Naive thymus-derived CD8-positive, alpha-beta T cell (primary cell): ENCODE measurements at places on chromosomes 4 and X. TPM values are rescaled to one million over a fixed set of nuclear protein-coding genes. Genes with fewer than 3 reads are reported as not detected.

- no peak for DNase-seq
These were observed 620.4 kb downstream of the ANKRD50 start for GRCh38 chr4:124092101-124092500.

DNA sequence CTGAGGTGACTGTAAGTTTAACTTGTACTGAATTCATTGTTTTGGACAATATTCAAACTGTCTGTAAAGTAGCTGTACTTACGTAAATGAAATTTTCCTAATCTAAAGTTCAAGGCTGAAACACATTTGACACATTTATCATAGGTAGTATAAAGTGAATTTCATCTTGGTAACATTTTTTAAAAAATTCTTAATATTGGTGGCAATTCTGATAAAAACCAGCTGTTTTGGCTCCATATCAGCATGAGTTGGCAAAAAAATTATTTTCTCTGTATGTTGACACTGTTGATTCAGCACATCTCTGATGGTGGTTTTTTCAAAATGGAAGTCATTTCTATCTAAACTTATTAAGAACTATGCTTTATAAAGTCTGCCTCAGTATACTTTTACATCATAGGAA lies 30.9 kb downstream of the CXorf58 start:
- DNase-seq = no peak

The GLRA3 gene
- total RNA-seq = not detected

- DNase-seq = no peak
These were observed 56.9 kb downstream of the USO1 start for GRCh38 chr4:75781305-75781704.

DNA sequence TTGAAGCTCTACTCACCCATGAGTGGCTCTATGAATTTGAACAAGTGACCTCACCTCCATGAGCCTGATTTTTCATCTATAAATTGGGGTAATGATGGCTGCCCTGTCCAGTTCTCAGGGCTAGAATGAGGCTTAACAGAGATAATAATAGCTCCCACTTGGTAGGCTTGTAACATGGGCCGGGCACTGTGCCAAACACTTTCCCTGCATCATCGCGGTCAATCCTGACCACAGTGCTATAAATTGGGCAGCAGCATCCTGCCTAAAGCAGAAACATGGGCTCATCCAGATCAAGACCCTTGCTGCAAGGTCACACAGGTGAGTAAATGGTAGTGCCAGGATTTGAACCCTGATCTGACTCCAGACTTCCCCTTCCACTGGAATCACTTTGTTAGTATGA lies 12.8 kb downstream of the APLN start:
- no peak for DNase-seq

DNA sequence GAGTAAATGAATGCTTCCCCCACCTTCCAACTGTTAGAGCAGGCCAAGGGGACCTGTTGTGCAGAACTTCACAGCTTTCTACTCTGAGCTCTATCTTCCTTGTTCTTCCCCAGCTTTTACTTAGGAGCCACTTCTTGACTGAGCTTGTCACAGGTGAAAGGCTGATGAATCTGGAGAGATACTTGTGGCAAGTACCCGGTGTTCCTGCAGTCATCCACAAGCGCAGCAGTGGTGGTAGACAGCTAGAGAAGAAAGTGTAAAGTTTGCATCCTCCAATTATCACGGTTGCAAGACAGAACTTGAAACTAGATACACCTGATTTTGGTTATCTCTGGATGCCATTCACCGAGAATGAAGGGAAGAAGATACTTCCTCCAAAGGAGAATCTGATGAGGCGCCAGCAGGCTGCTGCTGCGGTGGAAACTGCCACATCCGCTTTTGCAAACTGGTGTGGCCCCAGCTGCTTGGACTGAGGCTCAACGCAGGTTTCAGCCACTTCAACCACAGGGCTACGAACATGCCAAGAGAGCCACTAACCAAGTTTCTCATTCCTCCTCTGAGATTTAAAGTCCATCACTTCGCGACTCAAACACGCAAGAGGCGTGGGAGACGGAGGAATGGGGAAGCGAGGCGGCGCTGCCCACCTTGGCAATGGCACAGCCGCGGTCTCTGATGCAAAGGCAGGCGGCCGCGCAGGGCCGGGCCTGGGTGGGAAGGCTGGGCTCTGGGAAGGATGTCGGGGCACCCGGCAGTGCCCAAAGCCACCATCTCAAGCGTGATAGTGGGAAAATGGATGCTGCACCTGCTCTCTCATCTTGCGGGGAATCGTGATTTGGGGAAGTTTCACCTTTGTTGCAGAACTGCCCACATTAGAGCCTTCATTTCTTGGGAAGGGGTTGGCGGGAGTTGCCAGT lies 1.3 kb upstream of the FHIP1A start:
- DNase-seq = peak; percentile 15

DNA sequence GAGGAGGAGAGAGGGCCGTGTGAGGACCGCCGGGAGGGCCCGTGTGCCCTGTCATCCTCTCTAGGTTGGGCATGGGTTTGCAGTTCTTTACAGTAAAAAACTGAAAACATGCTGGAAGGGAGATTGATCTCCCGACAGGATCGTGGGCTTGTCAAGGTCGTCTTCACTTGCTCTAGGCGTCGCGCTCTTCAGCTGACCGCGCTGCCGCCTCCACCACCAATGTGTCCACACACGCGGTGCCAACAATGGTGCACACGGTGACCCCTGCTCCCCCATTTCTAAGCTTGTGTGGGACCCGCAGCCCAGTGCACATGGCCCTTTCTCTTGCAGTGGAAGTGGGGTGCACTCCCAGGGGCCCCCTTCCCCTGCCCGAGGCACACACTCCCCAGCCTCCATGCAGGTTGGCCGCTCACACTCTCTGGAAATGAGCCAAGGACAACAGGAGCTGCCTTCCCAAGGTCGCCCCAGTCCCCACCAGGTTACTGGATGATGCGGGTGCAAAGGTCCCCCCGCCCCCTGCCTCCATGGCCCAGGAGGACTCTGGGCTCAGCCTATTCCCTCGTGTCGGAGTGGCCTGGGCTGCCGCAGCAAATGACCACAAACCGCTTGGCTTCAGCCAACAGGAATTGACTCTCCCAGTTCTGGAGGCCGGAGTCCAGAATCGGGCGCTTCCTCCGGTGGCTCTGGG lies 1.7 kb upstream of the ZFP92 start:
- DNase-seq = no peak

DNA sequence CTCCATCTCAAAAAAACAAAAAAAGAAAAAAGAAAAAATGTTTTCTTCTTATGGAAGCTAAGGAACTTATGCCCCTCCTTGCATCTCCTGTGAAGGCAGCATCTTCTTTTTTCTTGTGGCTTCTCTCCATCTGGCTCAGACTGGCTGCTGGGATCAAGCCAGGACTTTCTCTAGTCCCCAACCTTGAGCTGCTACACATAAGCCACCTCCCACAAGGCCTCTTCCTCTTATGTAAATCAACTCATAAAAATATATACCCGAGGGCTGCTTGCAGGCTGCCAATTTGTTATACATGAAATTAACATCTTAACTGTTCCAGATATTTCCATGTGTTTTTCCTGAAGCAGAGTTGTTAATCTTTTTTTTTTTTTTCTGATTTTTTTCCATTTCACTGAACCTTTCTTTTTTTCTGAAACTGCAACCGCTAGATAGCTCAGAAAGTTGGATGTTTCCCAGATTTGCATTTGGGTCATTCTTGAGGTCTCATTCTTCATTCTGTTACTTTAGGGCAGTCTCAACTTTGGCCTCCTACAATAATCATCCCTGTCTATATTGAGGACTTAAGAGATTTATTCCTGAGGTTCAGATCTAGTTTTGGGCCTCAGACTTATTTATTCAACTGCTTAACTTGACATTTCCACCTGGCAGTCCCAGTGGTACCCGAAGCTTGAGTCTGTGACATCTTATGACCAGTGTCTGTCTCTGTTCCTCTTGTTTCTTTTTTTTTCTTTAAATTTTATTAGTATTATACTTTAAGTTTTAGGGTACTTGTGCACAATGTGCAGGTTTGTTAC lies 10.3 kb downstream of the SNX25 start:
- no peak for DNase-seq

The GAGE2A gene
- total RNA-seq = not detected

DNA sequence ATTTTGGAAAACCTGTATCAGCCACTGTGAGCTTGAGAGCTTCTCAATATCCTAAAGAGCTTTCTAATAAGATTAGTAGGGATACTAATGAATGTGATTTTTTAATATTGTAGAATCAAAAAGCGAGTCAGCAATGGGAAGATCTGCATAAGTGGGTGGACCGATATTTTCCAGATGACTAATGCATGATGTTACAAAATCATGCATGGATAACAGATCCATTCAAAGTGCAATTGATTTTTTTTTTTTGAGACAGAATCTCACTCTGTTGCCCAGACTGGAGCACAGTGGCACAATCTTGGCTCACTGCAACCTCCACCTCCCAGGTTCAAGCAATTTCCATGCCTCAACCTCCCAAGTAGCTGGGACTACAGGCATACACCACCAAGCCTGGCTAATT lies 7.3 kb upstream of the CLDN2 start:
- no peak for DNase-seq

- no peak for DNase-seq
These were observed 8.8 kb downstream of the ENAM start for GRCh38 chr4:70637239-70637913.

DNA sequence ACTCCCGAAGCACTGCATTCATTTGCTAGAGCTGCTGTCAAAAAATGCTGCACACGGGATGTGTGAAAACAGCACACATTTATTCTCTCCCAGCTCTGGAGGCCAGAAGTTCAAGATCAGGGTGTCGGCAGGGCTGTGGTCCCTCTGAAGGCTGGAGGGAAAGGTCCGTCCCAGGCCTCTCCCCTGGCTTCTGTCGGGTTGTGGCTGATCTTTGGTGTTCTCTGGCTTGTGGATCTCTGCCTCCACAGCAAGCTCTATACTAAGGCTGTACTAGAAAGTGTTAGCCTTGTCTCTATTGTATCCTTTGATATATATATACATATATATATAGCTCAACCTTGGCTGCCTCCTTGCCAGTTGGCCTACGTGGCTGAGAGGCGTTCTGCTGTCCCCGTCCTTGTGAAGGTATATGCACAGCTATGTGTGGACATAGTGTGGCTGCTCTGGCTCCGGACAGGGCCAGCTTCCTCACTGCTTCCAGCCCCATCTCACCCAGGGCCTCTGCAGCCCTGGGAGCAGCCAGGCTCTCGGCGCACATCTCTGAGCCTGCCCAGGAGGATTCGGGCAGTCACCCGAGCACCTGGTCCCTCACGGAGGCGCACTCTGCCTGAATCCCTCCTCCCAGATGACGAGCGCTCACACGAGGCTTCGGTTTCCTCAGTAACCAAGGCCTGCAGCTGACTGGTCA lies 15.0 kb upstream of the DUSP9 start:
- DNase-seq = no peak

DNA sequence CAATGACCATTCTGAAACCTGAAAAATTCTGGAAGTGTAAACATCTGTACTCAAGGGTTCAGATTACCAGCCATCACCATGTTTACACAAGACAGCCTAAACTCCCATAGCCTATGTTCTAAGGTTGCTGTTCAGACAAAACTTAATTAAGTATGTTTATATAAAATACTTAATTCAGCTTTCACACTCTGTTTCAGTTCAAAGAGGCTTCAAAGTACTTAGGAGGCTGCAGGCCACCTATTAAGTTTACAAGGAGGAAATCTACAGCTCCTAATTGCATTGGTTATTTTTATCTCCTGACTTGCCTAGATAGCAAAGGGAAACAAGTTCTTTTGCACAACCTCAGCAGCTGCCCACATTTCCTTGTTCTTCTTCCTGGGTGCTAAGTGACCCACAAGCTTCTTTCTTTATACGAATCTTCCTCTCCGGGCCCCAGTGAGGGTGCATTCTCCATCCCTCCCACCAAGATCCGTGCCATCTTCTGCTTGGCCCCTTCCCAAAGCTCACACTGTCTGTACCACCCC lies 2.0 kb downstream of the GAK start:
- no peak for DNase-seq

The PRIMPOL gene
- total RNA-seq = 17.6 TPM

- no peak for DNase-seq
These were observed 36.0 kb downstream of the PAGE1 start for GRCh38 chrX:49659771-49660170.

The CYBB gene
- total RNA-seq = 5.6 TPM

The DCAF16 gene
- 74.0 TPM for total RNA-seq

The ARL9 gene
- total RNA-seq = 0.55 TPM

DNA sequence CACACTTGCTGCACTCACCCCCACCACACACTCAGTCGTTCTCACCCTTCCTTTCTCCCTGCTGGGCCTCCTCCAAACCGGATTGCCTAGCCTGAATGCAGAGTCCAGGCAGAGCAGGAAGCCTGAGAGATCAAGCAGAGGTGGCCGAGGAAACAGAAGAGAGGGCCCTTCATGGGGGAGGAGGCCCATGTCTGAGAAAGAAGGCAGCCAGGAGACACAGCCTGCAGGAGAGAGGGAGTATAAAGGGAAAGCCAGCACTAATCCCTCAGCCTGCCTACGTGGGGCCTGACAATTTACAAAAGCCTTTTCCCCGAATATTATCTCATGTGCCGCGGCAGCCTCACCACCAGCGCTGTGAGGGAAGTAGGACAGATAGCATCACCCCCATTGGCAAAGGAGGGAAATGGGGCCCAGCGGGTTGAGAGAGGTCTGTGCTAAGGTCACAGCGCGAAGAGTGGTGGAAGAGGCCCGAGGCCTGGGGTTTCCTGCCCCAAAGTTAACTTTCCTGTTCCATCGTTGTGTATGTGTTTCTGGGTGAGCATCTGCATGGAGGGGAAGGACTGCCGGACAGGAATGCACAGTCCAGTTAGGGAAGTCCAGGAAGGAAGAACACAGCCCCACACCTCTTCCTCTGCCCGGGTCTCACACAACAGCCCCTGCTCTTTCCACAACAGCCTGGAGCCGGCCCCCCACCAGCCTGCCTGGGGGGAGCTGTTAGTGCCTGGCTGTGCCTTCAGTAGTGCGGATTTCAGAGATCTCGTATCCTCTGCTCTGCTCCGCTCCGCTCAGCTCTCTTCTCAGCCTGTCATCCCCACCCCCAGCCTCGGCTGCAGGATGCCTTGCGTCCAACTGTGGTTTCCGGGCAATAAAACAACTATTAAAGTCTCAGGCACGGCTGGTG lies 50.9 kb upstream of the BCOR start:
- no peak for DNase-seq

- no peak for DNase-seq
These were observed 444.1 kb downstream of the BCOR start for GRCh38 chrX:39653691-39654090.

The SOX3 gene
- not detected for total RNA-seq

GRCh38 chr4:21901831-21902230 lies 46.7 kb downstream of the KCNIP4 start:
- no peak for DNase-seq

DNA sequence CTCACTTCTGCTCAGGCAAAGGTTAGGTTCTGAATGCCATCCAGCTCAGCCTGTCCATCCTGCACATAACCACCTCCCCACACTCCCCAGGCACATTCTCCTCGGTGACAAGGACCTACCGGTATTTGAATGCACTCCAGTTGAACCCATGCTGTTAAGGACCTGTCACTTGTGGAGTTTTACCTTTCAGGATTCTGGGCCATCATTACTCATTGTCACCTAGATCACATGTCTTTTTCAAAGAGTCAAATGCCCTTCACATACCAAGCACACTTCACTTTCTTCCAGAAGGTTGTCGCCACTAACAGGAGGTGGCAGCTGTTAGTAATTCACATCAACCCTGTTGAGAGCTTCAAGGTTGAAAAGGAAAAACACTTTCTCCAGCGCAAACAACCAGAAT lies 218.3 kb downstream of the SOWAHB start:
- DNase-seq = no peak

The PDCL2 gene
- not detected for total RNA-seq

The SPANXD gene
- not detected for total RNA-seq
